Mucosa of descending colon (tissue), 3 donors: ENCODE measurements at places on chromosomes 13 and 19. TPM values are rescaled to one million over a fixed set of nuclear protein-coding genes. Genes with fewer than 3 reads are reported as not detected.

GRCh38 chr13:40999416-40999815 is 19.7 kb downstream of the ELF1 start:
- DNase-seq = no peak

DNA sequence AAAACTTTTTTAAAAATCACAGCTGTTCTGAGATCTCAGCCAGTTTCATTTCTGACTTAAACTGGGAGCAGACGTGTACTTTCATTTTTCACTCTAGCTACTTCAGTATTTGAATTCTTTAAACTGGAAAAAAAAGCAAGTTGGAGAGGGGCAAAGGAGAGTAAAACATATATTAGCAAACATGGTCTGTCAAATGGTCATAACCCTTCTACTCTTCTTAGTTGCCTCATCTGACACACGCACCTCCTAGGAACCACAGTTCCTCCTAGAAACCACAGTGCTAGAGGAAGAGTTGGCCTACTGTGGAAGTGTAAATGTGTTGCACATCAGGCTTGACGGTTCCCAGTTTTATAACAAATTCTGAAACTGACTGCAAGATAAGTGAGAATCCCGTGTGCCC is 47.2 kb downstream of the TM9SF2 start:
- no peak for DNase-seq

DNA sequence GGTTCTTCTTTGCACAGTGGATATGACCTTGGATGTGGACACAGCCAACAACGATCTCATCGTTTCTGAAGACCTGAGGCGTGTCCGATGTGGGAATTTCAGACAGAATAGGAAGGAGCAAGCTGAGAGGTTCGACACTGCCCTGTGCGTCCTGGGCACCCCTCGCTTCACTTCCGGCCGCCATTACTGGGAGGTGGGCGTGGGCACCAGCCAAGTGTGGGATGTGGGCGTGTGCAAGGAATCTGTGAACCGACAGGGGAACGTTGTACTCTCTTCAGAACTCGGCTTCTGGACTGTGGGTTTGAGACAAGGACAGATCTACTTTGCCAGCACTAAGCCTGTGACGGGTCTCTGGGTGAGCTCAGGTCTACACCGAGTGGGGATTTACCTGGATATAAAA is 9.4 kb downstream of the RFPL4AL1 start:
- no peak for DNase-seq

Gene RTBDN
- total RNA-seq = 0.87 TPM

DNA sequence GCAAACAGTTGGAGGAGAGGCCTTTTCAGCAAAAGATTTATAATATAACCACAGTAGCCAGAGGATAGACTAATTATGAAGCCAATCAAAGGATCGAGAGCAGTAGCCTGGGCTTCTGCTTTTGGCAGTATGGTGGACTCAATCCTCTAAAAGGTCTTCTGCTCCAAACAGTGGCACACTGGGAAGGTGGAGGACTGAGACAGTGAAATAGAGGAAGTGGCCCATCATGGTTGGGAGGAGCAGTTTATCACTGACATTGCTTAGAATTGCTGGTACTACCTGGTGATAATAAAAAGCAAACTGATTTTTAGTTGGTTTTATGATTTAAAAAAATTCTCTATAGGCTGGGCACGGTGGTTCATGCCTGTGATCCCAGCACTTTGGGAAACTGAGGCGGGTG is 20.9 kb upstream of the PLAUR start:
- no peak for DNase-seq

DNA sequence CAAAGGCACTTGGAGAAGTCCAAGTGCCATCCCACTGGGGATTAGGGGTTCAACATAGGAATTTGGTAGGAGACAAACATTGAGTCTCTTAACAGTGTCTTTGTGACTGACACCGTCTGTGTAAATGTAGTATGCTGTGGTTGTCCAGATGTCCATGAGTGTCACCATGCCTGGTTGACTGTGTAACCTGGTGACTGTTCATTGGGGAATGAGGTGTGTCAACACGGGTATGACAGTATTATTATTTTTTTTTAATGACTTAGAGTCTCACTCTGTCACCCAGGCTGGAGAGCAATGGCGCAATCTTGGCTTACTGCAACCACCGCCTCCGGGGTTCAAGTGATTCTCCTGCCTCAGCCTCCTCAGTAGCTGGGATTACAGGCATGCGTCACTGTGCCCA is 16.2 kb downstream of the PKN1 start:
- no peak for DNase-seq

GRCh38 chr13:24281188-24282008 is 28.0 kb upstream of the C1QTNF9 start:
- DNase-seq = no peak

DNA sequence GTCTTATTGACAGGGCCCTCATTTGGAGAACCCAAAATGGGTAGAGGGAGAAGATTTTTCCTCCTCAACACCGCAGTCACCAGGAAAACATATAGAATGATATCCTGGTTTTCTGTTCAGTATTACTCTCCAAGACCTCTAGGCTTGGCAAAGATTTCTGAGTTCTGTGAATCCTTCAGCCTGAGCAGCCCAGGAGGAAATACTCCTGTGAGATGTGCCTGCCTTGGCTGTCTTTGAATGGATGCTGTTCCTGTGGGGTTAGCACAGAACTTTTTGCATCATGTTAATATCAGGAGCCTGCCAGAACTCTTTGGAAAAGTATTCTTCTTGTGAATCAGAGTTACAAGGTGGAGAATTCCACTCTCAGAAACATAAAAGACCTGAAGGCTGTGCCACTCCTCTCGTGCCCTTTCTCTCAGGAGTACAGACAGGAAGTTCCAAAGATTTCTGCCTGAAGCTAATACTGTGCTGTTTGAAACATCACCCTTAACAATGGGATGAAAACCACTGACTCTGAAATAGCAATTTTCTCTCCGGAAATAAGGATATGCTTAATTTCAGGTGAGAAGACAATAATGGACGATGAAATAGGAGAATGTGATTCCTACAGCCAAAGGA is 520.1 kb upstream of the NBEA start:
- no peak for DNase-seq
